ENCODE measurements at places on chromosomes 7 and 10. TPM values are rescaled to one million over a fixed set of nuclear protein-coding genes. Genes with fewer than 3 reads are reported as not detected.

DNA sequence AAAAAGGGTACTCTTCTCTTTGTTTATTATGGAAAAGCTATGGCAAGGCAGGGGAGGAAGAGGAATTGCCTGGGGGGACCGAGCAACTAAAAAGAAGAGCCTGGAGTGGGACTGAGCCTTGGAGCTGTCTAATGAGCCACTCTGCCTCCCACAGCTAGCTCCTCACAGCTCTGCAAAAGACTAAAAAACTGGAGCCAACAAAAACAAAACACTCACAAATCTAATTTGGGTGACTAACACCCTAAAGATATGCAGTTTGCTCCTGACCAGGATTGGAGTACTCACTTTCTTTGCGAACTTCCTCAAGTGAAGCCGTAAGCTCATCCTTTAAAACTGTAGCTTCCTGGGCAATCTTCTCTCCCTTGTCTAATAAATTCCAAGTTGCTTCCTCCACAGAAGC lies 89.4 kb downstream of the CTNNA3 start:
- DNase-seq = no peak

DNA sequence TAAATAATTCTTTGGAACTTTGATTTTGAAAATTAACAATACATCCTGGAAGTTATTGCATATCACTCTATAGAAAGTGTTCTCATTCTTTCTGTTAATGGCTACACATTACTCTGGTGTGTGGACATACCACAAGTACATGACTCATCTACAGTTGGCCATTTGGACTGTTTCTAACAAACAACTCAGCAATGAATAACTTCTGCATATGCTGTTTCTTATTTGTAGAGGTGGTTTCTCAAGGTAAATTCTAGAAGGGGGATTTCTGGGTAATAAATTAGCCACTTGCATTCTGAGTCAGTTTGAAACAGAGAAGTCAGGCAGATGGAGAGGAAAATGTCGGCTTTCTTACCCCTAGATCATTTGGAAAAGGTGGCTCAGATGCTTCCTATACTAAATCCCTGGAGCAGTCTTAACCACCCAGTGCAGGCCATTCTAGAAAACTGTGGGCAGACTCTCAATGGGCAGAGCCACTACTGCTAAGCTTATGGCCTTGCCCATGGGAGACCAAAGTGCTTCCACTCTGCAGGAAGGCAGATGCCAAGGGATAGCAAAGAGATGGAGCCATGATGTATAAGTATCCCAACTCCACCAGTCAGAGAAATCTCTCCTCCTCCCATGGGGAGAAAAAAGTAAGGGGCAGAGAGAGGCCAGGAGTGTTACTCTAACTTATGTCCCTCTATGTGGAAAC lies 194.0 kb upstream of the PLPP4 start:
- no peak for DNase-seq

Gene NKX2-3
- total RNA-seq = not detected

DNA sequence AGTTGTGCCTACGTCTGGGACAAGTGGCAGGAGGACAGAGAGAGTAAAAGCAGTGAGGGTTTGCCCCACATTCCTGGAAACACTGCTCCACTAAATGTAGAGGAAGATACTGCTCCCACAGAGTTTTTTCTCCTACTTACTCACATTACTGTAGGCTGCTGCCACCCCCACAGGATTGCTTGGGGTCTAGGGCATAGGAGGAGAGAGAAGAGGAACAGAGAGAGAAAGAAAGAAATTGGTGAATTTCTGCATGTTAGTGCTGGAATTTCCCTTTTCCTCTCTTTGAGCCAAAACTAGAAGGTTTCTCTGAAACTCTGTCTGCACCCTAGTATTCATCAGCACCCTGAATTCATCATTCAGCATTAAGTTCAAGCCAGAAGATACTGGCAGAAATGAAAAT lies 397.9 kb downstream of the INHBA start:
- DNase-seq = no peak

GRCh38 chr10:14009371-14010100 lies 321.2 kb downstream of the FRMD4A start:
- no peak for DNase-seq

Gene ZNF503
- total RNA-seq = 3.4 TPM

DNA sequence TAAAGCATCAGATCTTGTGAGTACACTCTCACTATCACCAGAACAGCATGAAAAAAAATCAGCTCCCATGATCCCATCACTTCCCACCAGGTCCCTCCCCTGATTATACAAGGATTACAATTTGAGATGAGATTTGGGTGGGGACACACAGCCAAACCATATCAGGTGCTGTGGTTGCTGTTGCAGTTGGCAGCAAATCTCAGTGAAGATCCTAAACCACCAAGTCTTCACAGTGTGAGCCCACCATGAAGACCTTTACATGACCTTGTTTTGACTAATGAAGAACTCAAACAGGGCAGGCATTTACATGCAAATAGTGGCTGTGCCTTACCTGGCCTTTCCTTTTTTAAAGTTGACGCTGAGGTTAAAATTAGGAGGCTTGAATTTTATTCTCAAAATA lies 242.6 kb downstream of the ACTR3B start:
- no peak for DNase-seq

- no peak for DNase-seq
Measured at GRCh38 chr7:75884476-75884875, 5.6 kb downstream of the RHBDD2 start.

DNA sequence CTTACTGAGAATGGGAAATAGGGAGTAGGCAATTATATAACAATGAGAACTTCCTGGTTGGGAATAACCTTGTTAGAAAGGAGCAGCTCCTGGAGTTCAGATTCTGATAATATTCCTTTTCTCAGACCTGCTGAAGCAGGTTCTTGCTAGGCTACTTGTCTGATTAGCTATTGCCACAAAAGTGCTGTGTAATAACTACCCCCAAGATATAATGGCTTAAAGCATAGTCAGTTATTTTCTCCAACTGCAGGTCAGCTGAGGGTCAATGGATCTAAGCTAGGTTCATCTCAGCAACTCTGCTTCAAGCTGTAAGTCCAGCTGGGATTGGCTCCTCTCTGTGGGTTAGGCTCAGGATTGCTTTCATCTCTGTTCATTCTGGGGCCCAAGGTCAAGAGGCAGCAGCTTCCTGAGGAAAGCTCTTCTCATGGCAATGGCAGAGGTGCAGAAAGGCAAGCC lies 9.4 kb upstream of the CNOT4 start:
- no peak for DNase-seq

GRCh38 chr10:1488970-1489548 lies 248.3 kb downstream of the ADARB2 start:
- DNase-seq = no peak

DNA sequence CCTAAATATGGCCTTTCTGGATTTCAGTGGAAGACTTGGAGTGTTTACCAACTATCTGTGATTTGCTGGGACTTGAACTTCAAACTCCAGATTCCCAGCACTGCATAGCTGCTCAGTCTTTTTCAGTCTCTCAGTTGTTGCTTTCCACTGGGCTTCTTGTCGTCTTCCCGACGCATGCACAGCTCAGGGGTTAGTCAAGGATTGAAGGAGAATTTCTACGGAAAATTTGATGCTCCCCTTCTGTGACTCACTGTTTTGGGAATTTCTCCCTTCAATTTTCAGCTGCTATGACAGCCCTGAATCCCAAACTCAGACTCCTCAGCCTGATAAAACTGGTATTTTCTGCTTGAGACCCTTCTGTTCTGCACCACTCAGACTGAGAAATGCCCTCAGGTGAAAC lies 91.7 kb downstream of the CYP26A1 start:
- no peak for DNase-seq

- DNase-seq = no peak
Measured at GRCh38 chr10:132058793-132059759, 6.7 kb upstream of the JAKMIP3 start.

Gene DNAJC12
- total RNA-seq = 3.5 TPM

DNA sequence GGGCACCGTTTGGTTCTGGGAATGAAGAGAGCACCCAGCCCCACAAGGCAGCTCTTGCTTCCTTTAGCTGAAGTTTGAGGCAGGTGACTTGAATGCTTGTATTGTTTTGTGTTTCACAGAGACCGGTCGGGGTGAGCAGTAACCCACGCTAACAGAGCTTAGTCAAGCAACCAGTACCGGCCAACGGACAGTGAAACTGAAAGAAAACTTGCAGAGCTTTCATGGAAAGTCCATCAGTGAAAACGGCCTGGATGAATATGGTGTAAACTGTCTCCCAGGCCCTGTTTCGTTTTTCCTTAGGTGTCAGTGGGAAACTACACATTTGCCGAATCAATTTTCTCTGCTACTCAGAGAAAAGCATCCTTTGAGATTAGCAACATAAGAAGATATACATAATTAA lies 101.1 kb downstream of the LYZL1 start:
- no peak for DNase-seq

DNA sequence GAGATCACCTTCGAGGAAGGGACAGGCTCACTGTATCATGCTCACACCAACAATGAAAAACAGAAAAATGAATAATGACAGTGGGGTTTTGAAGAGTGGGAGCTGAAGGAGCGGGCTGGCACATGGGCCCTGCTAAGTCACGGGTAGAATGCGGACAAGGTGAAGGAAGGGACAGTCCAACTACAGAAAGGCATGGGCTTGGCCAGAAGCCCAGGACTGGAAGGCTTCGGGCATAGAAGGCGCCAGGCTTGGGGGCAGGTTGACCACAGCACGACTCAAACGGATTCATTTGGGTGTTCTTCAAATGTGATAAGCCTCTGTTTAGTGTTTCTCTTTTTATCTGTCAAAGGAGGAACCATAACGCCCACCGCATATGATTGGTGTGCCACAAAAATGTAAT lies 509.5 kb downstream of the CCSER2 start:
- DNase-seq = peak; percentile 64

Gene NEBL
- total RNA-seq = 591 TPM

DNA sequence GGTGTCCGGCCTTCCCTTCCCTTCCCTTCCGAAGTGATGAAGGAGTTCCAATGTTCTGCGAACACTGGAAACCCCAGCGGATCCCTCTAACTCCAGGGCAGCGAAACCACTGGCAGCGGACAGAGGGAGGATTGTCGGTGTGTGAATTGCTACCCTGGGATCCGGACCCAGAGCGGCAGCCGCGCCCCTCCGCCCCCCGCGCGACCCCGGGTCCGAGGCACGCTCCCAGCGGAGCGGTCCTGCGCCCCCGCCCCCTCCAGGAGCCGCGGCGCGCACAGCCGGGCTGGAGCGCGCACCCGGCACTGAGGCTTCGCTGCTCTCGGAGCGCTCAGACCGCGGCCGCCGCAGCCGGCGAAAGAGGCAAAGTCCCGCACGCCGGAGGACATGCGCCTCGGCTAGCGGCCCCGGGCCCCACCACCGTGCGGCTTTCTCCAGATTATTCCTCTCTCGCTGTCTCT lies at the start of gene PTPRZ1:
Gene PTPRZ1, plus strand, starts transcription at position 331 of the 458 bp plus-strand sequence. CDS start 339 bp downstream, outside the sequence.
- no peak for DNase-seq

DNA sequence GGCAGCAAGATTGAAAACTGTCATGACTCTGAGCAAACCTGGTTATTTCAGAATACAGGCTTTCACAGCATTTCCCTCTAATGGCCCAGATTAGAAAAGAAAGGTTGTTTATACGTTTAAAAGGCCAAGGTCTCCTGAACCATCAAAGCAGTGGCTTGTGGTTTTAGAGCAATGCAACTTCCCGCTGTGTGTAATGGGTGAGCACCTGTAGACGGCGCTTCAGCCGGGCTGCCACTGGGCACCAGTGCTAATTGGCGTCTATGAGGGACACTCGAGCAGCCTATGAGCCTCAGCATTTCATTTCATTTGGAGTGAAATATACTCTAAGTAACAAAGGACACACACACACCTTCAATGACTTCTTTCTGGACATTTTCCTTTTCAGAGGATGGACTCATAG lies 671.0 kb upstream of the FZD8 start:
- DNase-seq = no peak

GRCh38 chr7:104686286-104686685 lies 327.7 kb upstream of the KMT2E start:
- no peak for DNase-seq

DNA sequence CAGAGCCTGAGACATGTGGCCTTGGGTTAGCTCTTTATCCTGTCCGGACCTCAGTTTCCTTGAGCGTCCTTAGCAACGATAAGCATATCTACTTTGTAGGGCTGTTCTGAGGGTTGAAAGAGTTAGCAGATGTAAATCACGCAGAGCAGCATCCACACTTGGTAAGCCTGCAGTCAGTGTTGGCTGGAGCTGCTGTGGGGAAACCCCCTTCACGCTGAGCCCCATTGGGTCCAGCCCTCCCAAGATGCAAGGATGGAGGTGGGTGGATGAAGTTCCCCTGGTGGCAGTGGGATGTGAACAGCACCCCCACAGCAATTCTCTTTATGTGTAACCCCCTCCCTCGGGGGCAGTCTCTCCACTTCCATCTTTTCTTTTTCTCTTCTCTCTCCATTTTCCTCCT lies 109.9 kb downstream of the PLXNA4 start:
- DNase-seq = no peak

Gene FAM131B
- 0.40 TPM for total RNA-seq

DNA sequence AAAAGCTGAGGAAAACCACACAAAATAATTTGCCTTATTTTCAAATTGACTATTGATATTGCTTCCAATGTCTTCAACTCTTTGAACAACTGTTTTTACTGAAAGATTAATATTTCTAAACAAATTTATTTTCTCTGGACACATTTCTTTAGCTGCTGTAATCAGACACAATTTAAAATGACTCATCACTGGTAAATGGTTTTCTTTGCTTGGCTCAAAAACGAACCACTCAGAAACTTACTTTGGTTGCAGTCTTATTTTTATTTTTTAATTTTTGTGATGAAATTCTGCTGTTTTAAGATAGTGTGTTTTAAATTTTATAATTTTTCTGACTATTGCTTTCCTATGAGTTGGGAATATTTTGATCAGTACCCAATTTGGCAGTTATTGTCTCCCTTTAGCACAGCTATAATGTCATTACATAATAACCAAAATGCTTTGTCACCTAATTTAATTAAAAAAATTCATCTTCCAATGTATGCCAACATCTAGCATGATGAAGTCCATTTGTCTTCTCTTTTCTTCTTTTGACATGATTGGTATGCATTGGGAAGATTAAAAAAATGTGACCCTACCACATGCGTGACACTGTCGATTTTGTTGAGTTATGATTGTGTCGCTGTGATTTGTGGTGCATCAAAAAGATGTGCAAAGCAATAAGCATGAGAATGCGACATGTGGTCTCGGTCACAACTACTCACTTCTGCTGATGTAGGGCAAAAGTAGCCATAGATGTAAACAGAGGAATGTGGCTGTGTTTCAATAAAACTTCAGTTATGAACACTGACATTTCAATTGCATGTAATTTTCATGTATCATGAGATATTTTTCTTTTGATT lies 222.3 kb downstream of the SUGCT start:
- no peak for DNase-seq

DNA sequence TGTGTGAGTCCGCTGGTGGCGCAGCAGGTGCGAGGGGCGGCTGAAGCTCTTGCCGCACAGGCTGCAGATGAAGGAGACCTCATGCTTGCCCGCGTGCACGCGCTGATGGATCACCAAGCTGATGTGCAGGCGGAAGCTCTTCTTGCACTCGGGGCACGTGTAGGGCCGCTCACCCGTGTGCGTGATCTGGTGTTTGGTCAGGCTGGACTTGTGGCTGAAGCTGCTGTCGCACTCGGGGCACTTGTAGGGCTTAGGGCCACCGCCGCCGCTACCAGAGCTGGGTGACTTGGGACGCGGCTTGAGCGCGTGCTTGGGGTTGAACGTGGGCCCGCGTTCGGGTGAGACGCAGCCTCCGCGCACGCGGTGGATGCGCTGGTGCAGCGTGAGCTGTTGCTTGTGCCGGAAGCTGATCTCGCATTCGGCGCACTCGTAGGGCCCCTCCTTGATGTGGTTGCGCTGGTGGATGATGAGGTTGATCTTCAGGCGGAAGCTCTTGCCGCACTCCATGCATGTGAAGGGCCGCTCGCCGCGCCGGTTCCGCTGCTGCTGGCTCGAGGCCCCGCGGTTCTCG lies 28.7 kb downstream of the ZNF777 start:
- no peak for DNase-seq

Data from heart left ventricle (tissue), 16 donors.